ENCODE measurements at places on chromosomes 7 and 10.

DNA sequence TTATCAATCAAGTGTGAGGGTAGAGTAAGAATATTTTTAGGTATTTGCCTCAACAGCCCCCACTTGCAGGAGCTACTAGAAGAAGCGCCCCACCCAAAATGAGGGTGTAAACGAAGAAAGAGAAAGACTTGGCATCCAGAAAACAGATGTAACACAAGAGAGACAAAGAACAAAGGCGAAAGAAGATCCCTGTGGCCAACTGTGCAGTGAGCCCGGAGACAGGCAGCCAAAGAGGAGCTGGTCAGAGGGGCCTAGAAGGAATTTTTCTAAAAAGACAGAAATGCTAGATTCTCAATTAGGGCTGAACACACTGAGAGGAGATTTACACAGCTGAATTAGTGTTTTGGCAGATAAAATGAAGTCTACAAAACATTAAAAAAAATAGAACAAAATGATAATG, 29.6 kb upstream of the EIF5AL1 start:
- no peak for DNase-seq

DNA sequence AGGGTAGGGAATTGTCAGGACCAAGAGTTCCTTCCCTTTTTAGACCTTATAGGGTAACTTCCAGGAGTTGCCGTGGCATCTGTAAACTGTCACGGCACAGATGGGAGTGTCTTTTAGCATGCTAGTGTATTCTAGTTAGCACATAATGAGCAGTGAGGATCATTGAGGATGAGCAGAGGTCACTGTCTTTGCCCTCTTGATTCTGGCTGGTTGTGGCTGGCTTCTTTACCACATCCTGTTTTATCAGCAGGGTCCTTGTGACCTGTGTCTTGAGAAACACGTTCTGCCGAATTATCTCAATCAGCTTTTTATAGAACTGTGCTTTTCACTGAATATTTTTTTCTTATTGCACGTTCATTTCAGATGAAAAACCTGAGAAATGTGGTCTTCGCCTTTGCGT, 41.5 kb downstream of the MINPP1 start:
- no peak for DNase-seq

- no peak for DNase-seq
These were observed 223.6 kb downstream of the MDFIC start for GRCh38 chr7:115145512-115145911.

GRCh38 chr10:49625411-49625810, 11.6 kb downstream of the CHAT start:
- DNase-seq = no peak

DNA sequence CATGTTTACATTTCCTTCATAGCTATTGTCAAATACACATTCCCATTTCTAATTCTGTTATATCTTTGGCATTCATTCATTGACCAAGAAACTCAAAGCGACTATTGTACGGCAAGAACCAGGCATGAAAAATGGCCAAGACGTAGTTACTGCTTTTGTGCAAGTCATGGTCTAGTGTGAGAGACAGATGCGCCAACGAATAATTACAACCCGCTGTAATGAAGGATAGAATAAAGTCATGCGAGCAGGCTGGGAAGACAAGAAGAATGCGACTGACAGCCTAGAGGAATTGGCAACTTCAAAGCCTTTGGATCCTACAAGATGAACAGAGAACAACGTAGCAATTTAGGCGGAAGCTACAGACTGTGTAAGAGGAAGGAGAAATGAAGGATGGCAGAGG, 221.2 kb downstream of the CALN1 start:
- no peak for DNase-seq

- no peak for DNase-seq
These were observed 67.8 kb downstream of the GSAP start for GRCh38 chr7:77348371-77348813.

GRCh38 chr7:152341039-152341913, 94.5 kb downstream of the KMT2C start:
- peak; percentile 28 for DNase-seq

GRCh38 chr10:130043491-130043890, 67.1 kb downstream of the C10orf143 start:
- no peak for DNase-seq

GRCh38 chr7:116328161-116328560, 117.8 kb downstream of the TES start:
- no peak for DNase-seq

- no peak for DNase-seq
These were observed 95.5 kb downstream of the PPP1R17 start for GRCh38 chr7:31782411-31782991.

DNA sequence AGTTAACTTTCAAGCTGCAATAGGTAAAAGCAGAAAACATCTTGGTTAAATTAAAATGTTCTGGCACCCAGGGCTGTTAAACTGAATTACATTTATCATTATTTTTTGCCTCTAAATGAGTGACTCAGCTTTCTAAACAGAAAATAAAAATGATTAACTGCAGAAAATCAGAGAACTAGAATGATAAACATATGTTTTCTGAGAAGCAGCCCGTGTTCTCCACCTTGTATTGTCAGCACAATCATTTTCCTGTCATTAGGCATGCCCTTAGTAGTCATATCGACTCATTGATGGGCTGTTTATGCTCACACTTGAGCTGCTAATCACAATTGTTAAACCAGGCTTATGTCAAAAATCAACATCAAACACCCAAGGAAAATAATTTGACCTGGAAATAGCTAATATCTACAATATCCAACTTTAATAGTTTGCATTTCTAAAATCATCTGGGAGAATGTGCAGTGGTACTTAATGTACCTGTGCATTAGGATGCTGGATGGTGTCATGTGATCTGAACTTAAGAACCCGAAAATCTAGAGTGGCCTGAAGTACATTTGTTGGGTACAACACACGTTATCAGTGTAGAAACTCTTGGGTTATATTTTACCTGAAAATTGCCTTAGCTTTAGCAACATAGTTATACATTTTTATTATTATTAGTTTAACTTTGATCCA, 2.3 kb downstream of the MDFIC start:
- DNase-seq = no peak

- no peak for DNase-seq
These were observed 3.5 kb downstream of the DOCK1 start for GRCh38 chr10:126908729-126909128.

- DNase-seq = no peak
These were observed 275.6 kb upstream of the FOXK1 start for GRCh38 chr7:4406288-4407058.

GRCh38 chr7:158404031-158404761, 183.4 kb downstream of the PTPRN2 start:
- no peak for DNase-seq

DNA sequence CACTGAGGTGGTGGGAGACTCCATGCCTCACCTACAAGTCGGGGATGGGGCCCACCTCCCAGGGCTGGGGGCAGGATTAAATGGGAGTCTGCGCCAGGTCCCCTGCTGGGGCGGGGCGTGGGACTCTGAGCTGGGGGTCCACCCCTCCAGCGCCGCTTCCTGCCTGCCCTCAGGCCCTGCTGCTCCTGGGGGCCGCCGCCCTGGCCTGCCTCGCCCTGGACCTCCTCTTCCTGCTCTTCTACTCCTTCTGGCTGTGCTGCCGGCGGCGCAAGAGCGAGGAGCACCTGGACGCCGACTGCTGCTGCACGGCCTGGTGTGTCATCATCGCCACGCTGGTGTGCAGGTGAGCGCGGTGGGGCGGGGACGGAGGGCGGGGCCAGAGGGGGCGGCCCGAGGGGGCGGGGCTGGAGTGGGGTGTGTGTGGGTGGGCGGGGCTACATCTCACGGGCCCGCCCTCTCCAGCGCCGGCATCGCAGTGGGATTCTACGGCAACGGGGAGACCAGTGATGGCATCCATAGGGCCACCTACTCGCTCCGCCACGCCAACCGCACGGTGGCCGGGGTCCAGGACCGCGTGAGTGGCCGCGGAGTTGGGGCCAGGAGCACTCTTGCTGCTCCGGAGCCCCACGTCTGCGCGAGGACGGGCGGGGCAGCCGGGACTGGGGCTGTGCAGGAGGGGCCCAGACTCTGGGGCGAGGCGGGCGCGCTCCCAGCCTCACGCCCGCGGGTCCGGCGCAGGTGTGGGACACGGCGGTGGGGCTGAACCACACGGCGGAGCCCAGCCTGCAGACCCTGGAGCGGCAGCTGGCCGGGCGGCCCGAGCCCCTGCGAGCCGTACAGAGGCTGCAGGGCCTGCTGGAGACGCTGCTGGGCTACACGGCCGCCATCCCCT, 15.1 kb downstream of the TTYH3 start:
- DNase-seq = no peak

GRCh38 chr7:47389171-47389922, 192.6 kb downstream of the TNS3 start:
- DNase-seq = no peak

GRCh38 chr7:36966039-36966438, 241.7 kb upstream of the AOAH start:
- DNase-seq = no peak

DNA sequence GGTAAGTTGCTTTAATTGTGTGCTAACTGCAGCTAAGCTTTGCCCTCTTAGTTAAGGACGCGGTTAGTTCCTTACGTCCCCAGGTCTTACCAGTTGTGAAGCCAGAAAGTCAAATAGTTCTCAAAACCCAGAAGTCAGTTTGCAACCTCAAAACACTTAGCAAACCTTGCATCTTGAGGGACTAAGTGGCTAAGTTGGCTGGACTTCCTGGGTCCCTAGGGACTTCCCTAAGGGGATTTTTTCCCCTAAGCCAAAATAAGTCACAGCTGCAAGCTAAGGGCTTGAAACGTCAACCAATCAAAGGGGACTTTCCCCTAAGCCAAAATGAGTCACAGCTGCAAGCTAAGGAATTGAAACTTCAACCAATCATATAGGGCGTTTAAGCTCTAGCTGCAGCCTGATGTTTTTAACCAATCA, 36.2 kb upstream of the HECW1 start:
- DNase-seq = no peak

DNA sequence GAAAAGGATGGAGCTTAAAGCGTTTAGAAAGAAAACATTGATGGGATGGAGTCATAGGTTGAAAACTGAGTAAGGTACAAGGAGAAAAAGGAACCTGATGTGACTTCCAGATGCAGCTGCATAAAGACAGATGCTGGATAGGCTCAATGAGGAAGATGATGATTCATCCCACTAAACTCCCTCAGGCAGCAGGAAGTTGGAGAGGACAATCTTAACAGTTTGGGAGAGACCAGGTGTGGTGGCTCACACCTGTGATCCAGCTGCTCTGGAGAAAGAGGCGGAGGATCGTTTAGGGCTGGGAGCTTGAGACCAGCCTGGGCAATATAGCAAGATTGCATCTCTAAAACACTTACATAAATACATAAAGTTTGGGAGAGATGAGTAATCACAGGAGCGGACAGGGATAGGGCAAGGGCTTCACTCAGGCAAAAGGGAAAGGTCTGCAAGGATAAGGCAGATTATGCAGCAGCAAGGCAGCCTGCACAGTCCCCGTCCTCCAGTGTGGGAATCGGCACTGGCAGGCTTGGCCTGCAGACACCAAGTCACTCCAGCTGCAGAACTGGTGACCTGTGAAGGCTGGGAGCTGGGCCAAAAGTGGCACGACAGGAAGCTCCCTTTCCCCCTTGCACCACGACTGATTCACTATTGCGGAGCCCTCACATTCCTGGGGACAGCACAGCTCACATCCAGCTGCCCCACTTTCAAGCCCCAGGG, 438.5 kb downstream of the GRID1 start:
- no peak for DNase-seq

- DNase-seq = no peak
These were observed 165.0 kb upstream of the GPR26 start for GRCh38 chr10:123501148-123501547.

DNA sequence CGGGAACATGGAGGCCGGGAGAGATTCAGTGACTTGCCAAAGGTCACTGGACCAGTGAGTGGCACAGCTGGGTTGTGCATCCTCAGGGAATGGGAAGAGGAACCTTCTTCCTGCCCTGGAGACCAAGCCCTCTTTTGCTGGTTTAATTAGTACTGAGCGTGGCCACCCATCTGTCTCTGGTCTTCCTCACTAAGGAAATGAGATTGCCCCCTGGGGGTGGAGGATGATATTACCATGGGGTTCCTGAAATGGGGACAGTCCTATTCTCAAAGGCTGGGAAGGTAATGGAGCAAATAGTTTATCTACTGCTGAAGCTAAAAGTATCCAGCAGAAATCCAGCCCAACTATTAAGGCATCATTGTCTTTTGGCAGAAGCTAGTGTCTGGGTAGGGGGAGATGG, 98.6 kb upstream of the FGFR2 start:
- peak; percentile 71 for DNase-seq

GRCh38 chr7:91083855-91084644, 180.2 kb upstream of the FZD1 start:
- no peak for DNase-seq

DNA sequence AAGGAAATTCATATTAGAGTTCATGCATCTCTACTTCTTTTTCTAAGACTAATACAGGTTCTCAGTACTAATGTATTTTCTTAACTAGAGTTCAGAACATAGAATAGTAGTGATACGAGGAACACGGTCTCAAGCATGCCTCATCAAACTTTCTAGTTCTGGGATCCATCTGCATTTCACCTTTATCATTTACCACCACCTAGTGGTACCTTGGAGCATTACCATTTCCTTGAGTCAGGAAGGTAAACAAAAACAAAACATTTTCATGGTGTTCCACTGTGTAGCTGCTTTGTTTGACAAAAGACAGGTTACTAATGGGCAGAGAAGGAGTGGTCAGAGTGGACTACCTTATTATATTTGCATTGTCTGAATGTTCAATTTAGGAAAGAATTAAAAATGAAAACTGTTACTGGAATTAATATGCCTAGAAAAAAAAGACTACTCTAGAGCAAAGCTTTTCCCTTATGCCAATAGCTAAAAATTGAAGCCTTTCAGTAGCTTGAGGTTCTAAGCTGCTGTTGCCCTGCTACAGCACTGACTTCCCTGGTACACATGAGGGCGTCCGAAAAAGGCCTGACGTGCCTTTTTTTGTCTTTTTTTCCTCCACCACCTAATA, 44.5 kb downstream of the STARD3NL start:
- no peak for DNase-seq

DNA sequence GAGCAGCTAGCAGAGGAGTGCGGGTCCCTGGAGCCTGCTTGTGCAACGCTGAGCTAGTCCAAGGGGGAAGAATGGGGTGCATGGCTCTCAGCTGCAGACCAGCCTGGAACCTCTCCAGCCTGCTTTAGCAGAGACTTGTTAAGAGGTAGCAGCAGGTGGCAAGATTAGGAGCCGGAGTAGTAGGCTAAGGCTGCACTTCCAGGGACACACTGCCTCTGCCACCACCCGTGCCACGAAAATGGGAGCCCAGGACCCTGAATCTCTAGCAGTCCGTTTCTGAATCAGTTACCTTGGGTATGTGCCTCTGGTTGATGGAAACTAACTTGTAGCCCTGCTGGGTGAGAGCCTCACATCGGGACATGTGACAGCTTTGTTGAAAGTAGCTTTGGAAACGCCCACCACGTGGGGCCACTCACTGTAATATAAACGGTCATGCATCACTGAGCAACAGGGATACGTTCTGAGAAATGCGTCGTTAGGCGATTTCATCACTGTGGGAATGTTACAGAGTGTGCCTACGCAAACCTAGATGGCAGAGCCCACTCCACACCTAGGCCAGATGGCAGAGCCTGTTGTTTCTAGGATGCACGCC, 25.9 kb downstream of the HTRA1 start:
- DNase-seq = no peak

- DNase-seq = no peak
These were observed 22.9 kb downstream of the CRHR2 start for GRCh38 chr7:30659312-30659711.

All from glutamatergic neuron (in vitro differentiated cells).